Tongue (tissue), 3 donors: ENCODE measurements at places on chromosomes 3 and 15. TPM values are rescaled to one million over a fixed set of nuclear protein-coding genes. Genes with fewer than 3 reads are reported as not detected.

- DNase-seq: no peak
These were observed 9.6 kb downstream of the MCM2 start for GRCh38 chr3:127607675-127608361.

DNA sequence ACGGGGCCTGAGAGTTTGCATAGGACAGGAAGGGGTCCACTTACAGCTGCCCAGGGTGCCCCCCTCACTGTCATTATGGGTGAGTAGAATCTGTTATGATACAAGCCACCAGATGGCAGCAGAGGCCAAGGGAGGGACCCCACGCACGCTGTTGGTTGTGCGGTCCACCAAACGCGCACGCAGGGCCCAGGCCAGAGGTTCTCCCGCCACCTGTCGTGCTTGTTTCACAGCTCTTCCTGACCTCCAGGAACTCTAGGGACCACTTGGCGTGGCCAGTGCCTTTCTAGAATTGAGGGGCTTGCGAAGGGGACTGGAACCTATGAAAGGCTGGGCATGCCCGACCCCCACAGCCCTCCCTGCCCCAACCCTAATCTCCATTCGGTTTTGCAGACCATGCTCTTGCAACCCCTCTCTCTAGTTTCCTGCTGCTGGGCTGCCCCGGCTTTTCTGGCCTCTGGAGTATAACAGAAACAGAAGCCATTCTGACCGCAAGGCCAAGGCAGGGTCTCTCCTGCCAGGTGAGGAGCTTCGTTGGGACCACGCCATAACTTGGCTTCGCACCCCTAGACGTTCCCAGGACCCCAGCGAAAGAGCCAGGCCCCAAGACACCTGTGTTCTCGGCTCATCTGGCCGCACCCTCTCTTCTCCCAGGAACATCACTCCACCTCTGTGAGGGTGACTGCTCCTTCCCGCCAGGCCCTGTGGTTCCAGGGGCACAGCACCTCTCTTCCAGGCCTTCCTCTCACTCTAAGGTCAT, 46.0 kb downstream of the ALDH1L1 start:
- DNase-seq: peak; percentile 85

DNA sequence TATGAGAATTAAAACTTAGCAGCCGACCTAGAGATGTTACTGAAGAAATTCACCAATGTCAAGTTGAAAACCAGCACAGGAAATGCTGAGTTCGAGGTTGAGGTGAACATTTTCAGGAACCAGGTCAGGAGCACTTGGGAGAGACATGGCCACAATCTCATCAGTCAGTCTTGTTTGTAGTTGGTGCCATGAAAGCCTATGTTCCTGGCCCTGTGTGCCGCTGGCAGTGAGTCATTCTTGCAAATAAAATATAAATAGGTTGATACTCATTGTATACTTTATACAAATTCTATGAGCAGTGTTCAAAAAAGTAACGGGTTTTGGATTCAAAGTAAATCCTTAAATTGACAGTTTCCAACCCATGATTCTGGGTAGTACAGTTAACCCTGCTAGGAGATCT, 1.5 kb upstream of the FSIP1 start:
- no peak for DNase-seq

GRCh38 chr3:136142592-136142991, 53.5 kb downstream of the MSL2 start:
- DNase-seq: peak; percentile 37

DNA sequence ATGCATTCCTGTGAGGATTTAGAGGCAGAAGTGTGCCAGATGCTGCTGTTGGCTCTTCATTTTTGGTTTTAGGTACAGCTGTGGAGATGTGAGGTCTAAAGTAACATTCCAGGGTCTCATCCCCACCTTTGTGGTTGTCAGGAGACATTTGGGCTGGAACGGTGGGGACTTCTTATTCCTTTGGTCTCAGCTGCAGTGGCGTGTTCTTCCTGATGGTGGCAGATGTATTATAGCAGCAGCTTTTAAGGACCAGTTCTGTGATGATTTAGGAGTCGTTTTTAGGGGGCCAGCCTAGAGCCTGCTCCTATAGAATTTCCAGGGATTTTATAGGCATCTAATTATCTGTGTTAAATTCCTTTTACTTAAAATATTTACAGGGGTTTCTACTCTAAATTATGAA, 221.0 kb upstream of the EOMES start:
- peak; percentile 3 for DNase-seq

SCAANT1 gene
- total RNA-seq: not detected
